ENCODE measurements at places on chromosomes 2 and 18. TPM values are rescaled to one million over a fixed set of nuclear protein-coding genes. Genes with fewer than 3 reads are reported as not detected.

- no peak for DNase-seq
- no peak overlapping the region for H3K4me3 ChIP-seq
- H3K27me3 ChIP-seq = no peaks in the 10 kb centered on the region
- H3K36me3 ChIP-seq = no peaks in the 10 kb centered on the region
These were observed 170.0 kb downstream of the DNAH7 start for GRCh38 chr2:195898505-195899191.

GRCh38 chr2:105793196-105793975, 48.7 kb downstream of the NCK2 start:
- H3K4me1 ChIP-seq = peaks cover 76% of the 10 kb centered on the region
- DNase-seq = no peak
- H3K4me3 ChIP-seq = no peak overlapping the region
- no peaks in the 10 kb centered on the region for H3K36me3 ChIP-seq

GRCh38 chr2:128346291-128347170, 27.9 kb upstream of the HS6ST1 start:
- no peak for DNase-seq
- H3K4me3 ChIP-seq = no peak overlapping the region

The MC5R gene
- total RNA-seq = not detected

DNA sequence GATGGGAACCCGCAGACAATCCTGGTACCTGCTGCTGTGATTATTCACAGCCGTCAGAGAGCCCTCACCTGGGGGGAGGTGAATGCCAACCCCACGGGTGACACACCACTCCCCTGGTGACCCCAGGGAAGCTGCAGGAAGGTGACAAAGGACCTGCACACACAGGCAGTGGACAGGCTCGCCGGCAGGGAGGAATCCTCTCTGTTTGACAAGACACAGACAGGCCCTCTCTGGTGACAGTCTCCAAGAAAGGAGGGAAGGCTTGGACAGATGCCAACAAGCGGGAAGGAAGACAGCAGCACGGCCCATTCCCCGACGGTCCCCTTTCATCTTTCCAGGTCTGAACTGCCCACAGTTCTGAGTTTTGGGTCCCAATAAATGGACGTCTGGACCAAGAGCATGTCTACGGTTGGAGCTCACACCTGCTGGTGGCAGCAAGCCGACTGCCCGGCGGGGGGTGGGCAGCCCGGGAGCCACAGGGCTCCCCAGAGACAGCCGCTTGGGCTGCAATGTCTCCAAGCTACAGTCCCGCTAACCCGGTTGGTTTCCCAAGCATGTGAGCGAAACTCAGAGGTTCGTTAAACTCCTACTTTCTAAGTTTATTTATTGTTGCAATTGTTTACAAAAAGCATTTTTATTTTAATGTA, 31.8 kb downstream of the HDAC4 start:
- H3K4me3 ChIP-seq = no peak overlapping the region
- no peaks in the 10 kb centered on the region for H3K36me3 ChIP-seq
- H3K4me1 ChIP-seq = no peaks in the 10 kb centered on the region
- H3K27me3 ChIP-seq = no peaks in the 10 kb centered on the region

- H3K4me3 ChIP-seq = no peak overlapping the region
- no peak overlapping the region for H3K27ac ChIP-seq
- no peaks in the 10 kb centered on the region for H3K4me1 ChIP-seq
- H3K27me3 ChIP-seq = no peaks in the 10 kb centered on the region
These were observed 7.2 kb upstream of the RAB12 start for GRCh38 chr18:8602040-8602439.

GRCh38 chr2:145748927-145749326, 1229.0 kb upstream of the ZEB2 start:
- H3K4me3 ChIP-seq = no peak overlapping the region
- H3K27me3 ChIP-seq = no peaks in the 10 kb centered on the region
- H3K4me1 ChIP-seq = no peaks in the 10 kb centered on the region

GRCh38 chr2:107589079-107589491, 237.6 kb upstream of the RGPD4 start:
- H3K4me1 ChIP-seq = no peaks in the 10 kb centered on the region
- no peak overlapping the region for H3K27ac ChIP-seq
- DNase-seq = no peak

The KCNG2 gene
- not detected for total RNA-seq

GRCh38 chr2:191555092-191555742, 122.7 kb upstream of the NABP1 start:
- peak; percentile 62 for DNase-seq
- no peak overlapping the region for H3K4me3 ChIP-seq
- no peaks in the 10 kb centered on the region for H3K36me3 ChIP-seq
- no peaks in the 10 kb centered on the region for H3K27me3 ChIP-seq
- H3K27ac ChIP-seq = no peak overlapping the region
- H3K4me1 ChIP-seq = no peaks in the 10 kb centered on the region

DNA sequence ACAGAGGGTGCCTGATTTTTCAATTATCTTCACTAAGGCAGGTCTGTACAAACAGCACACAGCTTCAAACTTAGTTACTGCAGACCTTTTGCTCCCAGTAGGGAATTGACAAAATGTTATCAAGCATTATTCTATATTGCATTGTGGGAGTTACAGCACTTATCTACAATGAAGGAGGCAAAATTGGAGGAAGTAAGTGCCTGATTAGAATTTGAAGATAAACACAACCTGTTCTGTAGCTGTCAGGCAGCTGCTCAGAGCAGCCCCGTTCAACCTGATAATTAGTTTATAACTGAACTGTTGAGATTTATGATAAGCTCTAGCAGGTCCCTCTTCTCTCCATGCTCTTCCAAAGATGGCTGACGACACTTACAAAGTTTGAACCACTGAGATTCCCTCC, 364.4 kb upstream of the CYRIA start:
- H3K4me3 ChIP-seq = no peak overlapping the region
- no peak for DNase-seq
- H3K27me3 ChIP-seq = no peaks in the 10 kb centered on the region
- H3K4me1 ChIP-seq = no peaks in the 10 kb centered on the region

All from gastrocnemius medialis (tissue), 4 donors.